ENCODE measurements at places on chromosomes 13 and 19.

GRCh38 chr13:82634946-82635345 is 1247.3 kb downstream of the SLITRK1 start:
- peak; percentile 19 for DNase-seq

DNA sequence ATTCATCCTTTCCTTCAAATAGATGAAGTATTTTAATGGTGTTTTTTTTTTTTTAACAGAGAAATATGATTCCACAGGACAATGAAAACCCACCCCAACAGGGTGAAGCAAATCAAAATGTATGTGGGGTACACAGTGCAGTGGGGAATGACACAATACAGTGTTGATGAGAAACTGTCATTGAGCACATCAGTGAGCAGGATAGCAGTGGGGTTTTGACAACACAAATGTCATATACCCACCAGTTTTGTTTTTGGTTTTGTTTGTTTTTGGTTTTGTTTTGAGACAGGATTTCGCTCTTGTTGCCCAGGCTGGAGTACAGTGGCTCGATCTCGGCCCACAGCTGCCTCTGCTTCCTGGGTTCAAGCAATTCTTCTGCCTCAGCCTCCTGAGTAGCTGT is 29.2 kb downstream of the ZNF844 start:
- DNase-seq, result no peak

DNA sequence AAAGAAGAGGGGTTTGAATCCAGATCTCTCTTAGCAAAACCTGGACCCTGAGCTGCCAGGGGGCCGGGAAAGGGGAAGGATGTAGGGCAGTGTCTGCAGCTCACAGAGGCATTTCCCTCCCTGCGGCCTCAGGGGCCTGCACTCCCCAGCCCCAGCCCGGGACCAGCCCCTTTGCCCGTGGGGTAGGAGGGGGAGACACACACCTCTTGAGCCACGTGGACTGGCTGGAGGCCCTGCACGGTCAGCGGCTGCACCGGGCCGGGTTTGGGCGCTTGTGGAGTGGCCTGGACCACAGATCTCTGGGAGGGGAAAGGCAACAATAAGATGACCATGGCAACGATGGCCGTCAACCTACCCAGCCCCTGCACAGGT is 26.9 kb downstream of the RFX1 start:
- no peak for DNase-seq

GRCh38 chr13:28794396-28794795 is 25.7 kb upstream of the MTUS2 start:
- no peak for DNase-seq

GRCh38 chr19:6161271-6161850 is 25.9 kb downstream of the ACSBG2 start:
- peak; percentile 6 for DNase-seq

- DNase-seq, result no peak
These were observed 2033.9 kb upstream of the PCDH20 start for GRCh38 chr13:63449550-63449949.

DNA sequence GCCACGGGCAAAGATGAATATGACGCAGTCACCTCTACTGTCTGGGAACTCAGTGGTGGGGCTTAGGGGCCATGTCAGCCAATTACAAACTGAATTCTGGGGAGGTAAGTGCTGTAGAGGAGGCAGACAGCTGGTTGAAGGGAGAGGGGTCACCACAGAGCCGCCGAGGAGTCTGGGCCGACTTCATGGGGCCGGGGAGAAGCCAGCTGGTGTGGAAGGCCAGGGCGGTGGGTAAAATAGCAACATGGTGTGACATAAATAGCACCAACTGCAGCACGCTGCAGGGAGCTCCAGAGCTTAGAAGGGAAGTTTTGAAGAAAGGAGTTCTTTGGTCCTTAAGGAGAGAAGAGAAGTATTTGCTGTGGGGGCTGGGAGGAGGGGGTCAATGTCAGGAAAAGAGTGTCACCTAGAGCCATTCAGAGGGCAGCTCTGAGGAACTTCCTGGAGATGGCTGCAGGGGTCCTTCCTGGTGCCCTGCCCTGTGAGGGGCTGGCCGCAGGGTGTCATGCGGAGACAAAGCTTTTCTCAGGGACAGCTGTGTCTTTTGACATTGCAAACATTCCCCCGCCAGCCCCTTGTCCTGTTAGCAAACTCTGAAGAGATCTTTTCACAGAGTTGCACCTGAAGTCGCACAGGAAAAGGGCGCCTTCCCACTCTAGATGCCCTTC is 6.4 kb downstream of the METTL21C start:
- no peak for DNase-seq

- no peak for DNase-seq
These were observed 17.6 kb upstream of the COG6 start for GRCh38 chr13:39637890-39638289.

- peak; percentile 100 for DNase-seq
These were observed 195.6 kb downstream of the GGACT start for GRCh38 chr13:100392709-100393630.

- DNase-seq, result no peak
These were observed 21.9 kb downstream of the SMIM24 start for GRCh38 chr19:3458229-3459088.

DNA sequence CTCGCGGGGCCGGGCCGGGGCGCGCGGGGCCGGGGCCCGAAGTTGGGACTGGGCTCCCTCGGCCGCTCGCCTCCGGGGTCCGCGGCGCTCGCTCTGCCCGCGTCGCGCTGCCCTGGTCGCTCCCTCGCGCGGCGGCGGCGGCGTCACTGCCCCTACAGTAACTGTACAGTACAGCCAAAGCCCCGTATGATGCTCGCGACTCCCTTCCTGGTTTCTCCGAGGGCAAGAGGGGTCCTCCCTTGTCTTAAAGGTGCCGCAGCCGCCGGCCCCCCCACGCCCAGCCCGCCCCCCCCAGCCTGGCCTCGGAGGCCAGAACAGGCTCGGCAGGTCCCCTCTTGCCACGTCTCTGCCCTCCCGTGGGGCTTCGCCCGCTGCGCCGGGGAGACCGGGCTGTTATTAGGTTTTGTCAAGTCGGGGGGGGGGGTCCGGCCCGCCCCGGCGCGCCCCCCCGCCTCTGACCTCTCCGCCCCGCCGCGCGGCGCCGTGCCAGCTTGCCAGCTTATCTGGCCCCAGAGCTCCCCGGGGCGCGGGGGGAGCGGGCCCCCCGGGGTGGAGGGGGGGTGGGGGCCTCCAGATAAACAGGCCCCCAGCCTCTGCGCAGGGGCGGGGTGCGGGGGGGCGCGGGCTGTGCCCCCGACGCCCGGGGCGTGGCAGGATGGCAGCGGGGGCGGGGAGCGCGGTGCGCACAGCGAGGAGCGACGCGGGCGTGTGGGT is at the start of gene ZBTB7A:
Gene ZBTB7A, minus strand, starts transcription at position 218 of the 714 bp plus-strand sequence. CDS start 11,667 bp downstream, outside the sequence.
- DNase-seq, result peak; percentile 66

DNA sequence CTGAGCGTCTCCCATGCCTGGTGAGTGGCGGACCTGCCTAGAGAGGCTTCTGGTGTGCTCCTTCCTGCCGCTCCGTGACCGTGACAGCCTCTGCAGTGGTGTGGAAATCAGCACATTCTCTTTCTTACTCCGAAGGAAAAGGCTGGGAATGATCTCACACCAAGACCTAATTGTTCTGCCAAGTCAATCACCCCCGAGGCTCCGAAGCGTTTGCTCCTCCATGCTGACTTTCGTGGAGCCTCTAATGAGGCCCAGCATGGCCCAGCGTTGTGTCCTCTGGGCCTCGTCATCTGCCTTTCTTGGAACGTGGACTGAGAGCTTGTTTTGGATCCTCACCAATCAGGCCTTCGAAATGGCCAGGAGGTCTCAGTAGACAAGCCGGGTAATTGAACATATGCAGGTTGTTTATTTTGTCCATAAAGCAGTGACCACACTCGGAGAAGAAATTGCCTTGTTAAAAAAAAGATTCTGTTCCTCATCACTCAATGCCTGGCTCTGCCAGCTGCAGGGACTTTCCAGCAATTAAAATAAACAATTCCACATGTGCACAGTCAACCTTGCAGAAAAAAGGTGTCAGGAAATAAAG is 107.1 kb downstream of the UBL3 start:
- DNase-seq, result peak; percentile 63

GRCh38 chr13:27857282-27857681 is 62.5 kb upstream of the PDX1 start:
- no peak for DNase-seq

DNA sequence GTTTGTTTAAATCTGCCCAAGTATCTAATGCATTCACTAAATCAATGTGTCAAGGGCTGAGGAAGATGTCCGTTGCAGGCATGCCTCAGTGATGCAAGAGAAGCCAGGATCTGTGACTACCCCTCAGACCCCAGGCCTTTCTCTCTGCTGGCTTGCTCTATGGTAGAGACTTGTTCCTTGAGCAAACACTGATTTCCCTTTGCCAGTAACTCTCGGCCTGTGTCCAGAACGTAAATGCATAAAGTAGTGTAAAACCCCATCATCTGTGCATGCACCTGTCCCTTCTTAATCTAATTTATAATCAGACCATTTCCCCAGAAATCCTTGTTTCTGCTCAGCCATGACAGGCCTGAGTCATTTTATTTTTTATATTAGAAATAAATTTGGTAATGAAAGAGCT is 28.7 kb upstream of the FRY start:
- DNase-seq, result no peak

GRCh38 chr19:12090807-12091206 is 26.3 kb downstream of the ZNF844 start:
- peak; percentile 66 for DNase-seq

DNA sequence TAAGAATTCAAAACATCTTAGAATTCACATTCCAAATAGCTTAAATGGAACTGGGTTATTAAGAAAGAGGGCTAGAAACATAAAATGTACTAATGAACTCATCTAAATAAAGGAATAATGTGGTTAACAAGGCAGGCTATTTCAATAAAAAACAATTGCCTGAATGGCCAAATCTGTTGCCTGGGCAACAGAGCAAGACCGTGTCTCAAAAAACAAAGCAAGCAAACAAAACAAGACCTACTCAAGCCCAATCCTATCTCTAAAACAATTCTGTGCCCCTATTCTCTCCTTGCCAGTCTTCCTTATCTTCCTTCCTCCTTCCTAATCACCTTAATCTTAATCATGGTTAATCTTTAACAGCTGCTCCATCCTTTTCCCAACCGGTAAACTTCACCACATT is 12.1 kb downstream of the IGFL1 start:
- DNase-seq, result no peak

- peak; percentile 32 for DNase-seq
These were observed 958.4 kb upstream of the SLC10A2 start for GRCh38 chr13:104024416-104025170.

GRCh38 chr19:4710281-4710600 is 13.4 kb downstream of the DPP9 start:
- no peak for DNase-seq

GRCh38 chr13:27967736-27968315 is 1.3 kb downstream of the CDX2 start:
- DNase-seq, result no peak

GRCh38 chr19:12159773-12160414 is 3.0 kb upstream of the ZNF136 start:
- no peak for DNase-seq

DNA sequence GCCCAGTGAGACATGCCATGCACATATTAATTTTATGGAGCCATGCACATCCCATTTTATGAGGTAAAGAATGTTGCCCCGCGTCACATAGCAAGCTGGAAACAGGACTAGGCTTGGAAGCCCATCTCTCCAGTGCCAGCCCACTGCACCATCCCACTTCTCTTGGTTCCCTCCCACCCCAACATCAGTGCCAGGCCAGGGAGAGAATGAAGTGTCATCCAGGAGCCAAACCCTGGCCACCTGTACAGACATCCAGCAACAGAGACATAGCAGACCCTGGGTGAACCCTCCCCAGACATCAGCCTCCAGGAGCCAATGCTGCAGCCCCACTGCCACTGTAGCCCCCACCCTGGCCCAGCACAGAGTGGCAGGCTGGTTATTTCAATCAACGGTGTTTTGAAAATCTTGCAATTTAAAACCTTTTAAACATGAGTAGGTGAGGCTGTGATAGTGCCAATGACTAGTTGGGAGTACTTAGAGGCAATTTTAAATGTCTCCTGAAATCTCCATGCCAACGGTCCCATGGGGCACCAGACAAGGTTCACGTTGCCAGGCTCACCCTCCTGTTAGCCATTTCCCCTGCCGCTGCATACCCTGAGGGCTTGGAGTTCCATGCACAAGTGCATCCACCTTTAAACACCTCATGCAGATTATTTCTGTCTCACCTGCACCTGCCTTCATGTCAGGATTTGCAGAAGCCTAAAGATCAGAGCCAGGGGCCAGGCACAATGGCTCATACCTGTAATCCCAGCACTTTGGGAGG is 34.7 kb downstream of the VSTM2B start:
- no peak for DNase-seq

DNA sequence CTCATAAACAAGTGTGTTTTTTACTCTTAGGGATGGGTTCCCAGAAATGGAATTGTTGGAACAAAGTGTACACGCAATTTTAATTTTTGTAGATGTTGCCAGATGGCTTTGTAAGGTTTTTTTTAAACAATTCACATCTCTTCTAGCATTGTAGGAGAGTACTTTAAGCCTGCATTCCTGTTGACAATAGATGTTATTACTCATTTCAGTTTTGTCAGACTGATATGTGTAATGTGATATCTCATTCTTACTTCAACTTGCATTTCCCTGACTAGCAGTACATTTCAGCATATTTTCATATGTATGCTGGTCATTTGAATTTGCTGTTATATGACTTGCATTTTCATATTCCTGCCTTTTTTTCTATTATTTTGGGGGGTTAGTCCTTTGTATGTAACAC is 186.6 kb upstream of the SLITRK6 start:
- peak; percentile 10 for DNase-seq

GRCh38 chr13:109990296-109990695 is 203.9 kb upstream of the IRS2 start:
- no peak for DNase-seq

- DNase-seq, result peak; percentile 52
These were observed 40.8 kb downstream of the TNFRSF19 start for GRCh38 chr13:23610966-23611491.

- no peak for DNase-seq
These were observed 71.9 kb downstream of the DCLK1 start for GRCh38 chr13:36059321-36059720.

DNA sequence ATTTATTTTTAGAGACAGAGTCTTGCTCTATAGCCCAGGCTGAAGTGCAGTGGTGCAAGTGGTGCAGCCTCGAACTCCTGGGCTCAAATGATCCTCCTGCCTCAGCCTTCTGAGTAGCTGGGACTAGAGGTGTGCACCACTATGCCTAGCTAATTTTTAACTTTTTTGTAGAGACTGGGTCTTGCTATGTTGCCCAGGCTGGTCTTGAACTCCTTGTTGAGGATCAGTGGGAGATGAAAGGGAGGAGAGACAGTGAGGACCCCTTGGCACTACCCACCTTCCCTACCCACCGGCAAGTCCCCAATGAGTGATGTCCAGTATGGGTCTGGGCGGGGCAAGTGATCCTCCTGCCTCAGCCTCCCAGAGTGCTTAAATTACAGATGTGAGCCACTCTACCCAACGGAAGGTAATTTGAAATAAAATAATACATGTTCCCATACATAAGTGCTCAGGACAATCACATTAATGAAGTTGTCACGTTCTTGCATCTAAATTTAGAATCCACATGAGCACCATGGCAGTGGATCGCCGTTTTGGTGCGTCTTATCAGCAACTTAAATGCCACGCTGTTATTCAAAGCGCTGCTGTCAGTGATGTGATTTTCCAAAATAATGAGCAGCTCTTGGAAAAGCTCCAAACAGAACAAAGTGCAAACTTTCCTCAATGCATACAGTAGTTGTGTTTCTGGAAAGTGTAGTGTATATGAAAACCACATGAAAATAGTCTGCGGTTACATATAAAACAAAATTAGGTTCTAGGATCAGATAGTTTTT is 5.9 kb upstream of the ARL11 start:
- no peak for DNase-seq
